Astrocyte (in vitro differentiated cells and primary cell): ENCODE measurements at places on chromosomes 16 and 17.
A peak's percentile ranks its signal among the peaks of the same experiment; 100 is the strongest.

DNA sequence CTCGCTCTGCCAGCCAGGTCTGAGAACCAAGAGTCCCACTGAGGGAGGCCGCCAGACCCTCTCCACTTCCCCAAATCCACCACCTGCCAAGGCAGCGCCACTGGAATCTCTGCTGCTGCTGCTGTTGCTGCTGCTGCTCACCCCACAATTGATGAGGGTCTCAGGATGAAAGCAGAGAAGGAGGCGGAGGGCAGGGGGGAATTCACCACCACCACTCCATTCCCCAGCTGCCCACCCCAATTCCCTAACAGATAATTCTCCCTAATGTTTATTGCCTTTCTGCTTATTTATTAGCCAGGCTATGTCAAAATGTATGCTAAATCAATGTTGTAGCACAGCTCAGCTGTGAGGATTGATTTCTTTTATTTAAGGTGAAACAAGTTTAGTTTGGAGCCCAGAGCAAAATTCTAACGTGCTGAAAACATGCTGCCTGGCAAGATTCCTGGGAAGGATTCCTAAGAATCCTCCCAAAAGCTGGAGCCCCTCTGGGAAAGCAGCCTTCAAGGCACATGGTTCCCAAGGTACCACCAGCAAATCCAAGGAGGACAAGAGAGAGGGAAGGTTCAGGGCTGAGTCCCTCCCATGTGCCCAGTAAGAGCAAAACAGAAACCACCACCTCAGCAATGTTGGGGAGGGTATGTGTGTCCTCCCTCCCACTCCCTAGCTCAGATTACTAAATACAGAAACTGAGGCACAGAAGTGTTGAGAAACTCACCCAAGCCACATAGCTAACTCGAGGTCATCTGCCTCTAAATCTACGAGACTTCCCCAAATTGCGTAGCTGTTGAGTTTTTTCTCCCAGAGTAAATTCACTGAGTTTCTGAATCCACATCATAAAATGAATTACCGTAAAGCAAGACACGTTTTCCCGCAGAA is 12.2 kb upstream of the CDH5 start:
- DNase-seq: no peak

DNA sequence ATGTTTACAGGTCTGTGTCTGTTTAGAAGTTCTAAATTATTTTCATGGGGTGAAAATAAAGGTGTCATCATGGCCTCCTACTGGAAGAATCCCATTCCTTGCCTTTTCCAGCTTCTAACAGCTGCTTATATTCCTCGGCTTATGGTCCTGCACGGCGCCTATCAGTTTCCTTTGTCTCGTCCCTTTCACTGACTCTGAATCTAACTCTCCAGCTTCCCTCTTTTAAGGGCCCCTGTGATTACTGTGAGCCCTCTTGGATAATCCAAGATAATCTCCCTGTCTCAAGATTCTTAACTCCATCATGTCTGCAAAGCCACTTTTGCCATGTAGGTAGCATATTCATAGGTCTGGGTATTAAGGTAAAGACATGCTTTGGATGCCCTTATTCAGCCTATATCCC is 441.0 kb upstream of the ERCC4 start:
- no peak for DNase-seq

- DNase-seq: no peak
Observed at GRCh38 chr16:4046221-4046620, 70.0 kb downstream of the ADCY9 start.

GRCh38 chr16:64450177-64450576 is 671.7 kb downstream of the CDH11 start:
- peak; percentile 38 for DNase-seq

DNA sequence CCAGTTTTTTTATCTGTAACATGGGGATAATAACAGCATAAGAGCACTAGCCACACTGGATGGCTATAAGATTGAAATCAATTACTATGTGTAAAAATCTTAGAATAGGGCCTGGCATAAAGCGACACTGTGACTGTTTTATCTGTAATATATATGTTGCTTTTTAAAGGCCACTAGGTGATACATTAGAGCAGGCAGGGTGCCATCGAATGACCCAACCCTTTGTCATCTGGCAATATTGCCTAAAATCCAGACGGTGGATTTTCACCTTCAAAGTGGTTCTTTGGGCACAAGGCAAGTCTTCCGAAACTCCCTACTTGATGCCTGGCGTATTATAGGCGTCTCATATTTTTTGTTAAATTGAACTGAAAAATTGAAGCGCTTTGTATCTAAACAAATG is 69.1 kb downstream of the PRKCA start:
- no peak for DNase-seq

- no peak for DNase-seq
Observed at GRCh38 chr17:37726891-37727675, 17.8 kb downstream of the HNF1B start.

DNA sequence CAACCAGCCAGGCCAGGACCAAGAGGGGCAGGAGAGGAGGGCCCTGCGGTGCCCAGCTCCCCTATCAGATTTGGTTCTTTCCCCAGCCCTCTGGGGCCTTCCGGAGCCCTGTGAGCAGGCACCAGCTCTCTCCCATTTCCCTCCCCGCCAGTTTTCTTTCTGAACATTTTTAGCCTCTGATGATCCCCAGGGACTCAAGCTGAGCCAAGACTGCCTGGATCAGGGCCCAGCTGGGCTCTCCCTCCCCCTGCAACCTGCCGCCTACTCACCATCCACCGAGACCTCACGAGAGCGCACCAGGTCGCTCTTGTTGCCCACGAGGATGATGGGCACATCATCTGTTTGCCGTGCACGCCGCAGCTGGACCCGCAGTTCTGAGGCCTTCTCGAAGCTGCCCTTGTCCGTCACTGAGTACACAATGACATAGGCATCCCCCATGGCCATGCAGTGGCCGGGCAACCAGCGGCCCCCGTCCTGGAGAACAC is 2.0 kb downstream of the RRAD start:
- peak; percentile 34 for DNase-seq

GRCh38 chr16:72367851-72368250 is 195.9 kb upstream of the PMFBP1 start:
- no peak for DNase-seq

DNA sequence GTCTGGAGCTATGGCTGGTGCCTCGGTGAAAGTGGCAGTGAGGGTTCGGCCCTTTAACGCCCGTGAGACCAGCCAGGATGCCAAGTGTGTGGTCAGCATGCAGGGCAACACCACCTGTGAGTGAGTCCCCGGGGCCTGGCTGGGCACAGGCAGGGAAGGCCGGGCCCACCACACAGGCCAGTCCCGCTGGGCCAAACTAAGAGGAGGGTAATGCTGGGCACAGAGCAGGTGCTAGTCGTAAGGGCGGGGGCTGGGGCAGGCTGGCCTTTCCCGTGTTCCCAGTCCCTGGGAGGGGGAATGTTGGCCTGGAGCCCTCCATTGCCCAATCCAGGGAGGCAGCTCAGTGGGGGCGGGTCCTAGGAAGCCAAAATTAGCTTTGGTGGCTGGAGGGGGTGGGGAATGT is 2.5 kb downstream of the KIF1C start:
- DNase-seq: no peak

DNA sequence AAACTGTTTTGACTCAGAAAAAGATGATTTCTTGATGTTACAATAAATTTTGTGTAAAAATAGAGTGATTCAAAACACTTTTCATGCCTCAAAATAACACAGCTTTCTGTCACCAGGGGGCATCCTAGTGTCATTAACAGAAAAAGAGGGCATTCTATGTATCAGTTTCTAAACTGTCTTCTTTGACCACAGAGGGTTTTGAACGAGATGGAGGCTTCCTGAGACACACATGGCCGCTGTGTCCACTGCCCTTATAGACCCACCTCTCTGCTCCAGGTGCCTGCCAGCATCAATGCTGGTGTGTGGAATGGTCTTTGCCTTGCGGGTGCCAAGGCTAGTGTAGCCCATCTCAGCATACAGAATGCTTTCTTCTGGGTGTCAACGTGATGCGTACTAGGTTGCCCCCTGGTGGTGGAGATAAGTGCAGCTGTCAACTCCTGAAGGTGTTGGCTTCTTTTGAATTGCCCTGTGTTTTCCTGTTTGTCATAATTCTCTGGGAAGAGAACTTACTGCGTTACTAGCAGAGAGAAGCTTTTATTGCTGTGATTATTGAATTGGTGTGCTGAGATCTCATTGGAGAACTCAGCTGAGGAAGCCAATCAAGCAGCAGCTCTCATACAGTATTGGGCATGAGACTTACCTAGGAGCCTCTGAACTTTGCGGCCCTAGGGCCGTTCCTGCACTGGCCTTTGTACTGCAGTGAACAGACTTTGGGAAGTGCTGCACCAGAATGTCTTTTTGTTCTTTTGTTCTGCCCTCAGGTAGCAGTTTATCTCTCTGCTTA is 38.6 kb downstream of the USP10 start:
- no peak for DNase-seq

- no peak for DNase-seq
Observed at GRCh38 chr17:44043272-44043696, 23.2 kb downstream of the LSM12 start.

DNA sequence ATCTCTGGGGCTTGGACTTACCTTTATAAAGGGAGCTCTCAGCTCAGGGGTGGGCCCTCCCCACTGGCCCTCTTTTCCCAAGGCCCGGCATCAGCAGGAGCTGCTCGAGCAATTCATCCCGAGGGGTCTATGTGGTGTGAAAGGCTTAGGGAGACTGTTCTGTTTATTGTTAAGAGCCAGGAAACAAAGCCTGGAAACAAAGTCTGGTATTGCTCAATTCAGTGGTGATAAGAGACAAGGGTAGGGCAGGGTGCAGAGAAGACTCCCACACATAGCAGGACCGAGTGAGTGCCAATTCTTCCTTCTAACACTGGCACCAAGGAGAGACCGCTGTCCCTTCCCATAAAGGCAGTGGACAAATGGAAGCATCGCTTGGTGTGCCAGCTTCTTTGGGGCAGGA is 750.7 kb downstream of the KCNJ18 start:
- DNase-seq: no peak

DNA sequence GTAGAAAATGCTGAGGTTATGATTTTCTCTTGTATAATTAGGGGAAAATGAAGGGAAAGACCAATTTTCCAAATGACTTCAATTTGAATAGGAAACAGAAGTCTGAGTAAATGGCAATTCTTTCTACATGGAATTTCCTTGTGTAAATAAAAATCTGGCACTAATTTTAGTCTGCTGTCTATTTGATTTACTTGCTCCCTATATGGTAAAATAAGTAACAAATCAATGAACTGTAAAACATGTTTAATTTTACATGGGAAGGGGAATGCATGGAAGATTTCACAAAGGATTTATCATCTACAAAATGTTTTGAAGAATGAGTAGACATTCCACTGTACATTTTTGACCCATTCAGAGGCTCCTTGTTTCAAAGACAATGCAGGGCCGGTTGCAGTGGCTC is 811.6 kb upstream of the GOT2 start:
- peak; percentile 49 for DNase-seq

DNA sequence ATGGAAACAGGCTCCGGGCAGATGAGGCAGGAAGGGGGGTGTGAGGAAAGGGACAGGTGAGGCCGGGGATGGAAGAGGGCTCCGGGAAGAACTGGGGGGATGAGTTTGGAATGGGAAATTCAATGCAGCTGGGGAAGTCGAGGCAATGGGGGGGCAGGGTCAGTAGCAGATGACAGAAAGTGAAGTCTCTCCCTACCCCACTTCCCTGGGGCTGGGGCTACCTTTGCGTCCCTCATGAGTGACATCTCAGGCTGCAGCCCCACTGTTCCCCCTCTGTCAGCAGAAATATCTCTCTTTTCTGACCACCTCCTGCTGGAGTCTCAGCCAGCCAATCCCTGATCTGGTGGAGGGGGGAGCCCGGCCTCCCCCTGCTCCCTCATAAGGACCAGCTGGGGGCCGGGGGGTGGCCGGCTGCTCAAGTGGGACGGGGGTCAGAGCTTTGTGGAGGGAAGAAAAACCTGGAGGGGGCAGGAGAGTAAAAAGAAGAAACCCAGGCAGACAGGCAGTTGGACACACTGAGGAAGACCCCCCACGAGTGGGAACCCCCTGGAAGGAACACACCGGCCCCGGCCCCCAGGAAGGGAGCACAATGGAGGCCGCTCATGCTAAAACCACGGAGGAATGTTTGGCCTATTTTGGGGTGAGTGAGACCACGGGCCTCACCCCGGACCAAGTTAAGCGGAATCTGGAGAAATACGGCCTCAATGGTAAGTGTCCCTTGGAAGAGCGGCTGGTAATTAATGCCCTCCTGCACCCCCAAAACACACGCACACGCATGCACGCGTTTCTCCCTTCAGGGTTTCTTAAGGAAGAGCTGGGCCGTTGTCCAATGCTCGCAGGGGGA is at the start of gene ATP2A1:
TSS of gene ATP2A1 (plus strand) at position 406 of the 844 bp plus-strand sequence. CDS start at position 590, 184 bp downstream.
- no peak for DNase-seq

DNA sequence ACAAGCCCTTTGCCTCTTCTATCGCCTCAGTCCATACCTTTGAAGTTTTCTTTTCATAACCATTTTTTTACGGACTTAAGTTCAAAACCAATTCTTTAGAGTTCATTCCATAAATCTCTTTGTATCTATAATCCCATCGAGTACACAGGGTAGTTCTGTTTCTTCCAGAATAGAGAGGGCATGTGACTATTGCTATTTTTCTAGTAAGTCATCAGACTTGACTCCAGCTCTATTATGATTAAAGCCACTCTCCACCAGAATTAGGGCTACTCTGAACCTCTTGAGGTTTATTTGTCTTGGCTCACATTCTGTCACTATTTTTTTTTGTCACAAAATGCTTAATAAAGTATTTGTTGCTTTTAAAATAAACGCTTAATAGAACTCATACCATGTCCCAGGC is 191.9 kb upstream of the AXIN2 start:
- DNase-seq: no peak

DNA sequence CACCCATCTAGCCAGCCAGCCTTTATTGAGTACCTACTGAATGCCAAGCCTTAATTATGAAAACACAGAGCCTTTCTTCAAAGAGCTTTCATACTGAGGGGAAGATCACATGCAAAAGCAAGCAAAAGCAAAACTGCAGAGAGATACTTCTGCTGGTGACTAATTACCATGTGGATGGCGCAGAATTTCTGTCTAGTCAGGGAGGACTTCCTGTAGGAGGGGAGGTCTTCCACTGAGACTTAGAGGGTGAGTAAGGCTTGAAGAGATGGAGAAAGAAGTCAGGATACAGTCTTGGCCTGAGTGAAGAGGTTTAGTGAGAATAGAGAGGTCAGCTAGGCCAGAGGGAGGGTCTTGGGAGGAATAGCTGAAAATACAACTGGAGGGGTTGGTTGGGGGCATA is 53.9 kb upstream of the CCL2 start:
- no peak for DNase-seq

GRCh38 chr16:84633622-84634021 is 14.7 kb upstream of the KLHL36 start:
- no peak for DNase-seq
